ENCODE measurements at places on chromosomes 6 and 20.

DNA sequence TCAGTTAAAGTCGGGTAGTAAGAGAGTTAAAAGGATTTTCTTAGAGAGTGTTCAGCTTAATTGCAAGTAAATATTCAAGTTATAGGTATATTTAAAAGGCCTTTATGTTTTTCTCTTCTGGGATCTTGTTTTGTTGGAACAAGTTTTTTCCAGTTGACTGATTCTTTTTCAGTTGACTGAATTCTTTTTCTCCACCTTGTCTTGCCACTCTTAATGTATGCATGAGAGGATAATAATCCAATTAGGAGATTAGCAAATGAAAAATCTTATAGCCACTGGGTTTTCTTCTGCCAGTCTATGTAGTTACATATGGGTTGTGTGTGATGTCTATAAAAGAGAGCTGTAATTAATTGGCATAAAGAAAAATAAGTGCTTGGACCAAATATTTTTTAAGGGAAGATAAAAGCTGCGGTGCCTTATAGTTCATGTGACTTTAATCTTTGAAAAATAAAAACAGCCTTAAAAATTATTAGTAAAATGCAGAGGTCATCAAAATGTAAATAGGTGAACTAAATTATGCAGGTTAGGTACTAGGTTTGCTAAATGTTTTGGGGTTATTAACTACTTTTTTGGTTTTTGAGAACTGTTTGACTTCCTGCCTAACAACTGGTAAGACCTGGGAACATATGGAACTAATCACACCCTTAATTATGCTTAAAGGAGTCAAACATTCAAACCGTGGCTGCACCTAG lies 367.2 kb downstream of the HTR1B start:
- no peak for DNase-seq
- no peaks in the 10 kb centered on the region for H3K36me3 ChIP-seq
- no peaks in the 10 kb centered on the region for H3K4me1 ChIP-seq

DNA sequence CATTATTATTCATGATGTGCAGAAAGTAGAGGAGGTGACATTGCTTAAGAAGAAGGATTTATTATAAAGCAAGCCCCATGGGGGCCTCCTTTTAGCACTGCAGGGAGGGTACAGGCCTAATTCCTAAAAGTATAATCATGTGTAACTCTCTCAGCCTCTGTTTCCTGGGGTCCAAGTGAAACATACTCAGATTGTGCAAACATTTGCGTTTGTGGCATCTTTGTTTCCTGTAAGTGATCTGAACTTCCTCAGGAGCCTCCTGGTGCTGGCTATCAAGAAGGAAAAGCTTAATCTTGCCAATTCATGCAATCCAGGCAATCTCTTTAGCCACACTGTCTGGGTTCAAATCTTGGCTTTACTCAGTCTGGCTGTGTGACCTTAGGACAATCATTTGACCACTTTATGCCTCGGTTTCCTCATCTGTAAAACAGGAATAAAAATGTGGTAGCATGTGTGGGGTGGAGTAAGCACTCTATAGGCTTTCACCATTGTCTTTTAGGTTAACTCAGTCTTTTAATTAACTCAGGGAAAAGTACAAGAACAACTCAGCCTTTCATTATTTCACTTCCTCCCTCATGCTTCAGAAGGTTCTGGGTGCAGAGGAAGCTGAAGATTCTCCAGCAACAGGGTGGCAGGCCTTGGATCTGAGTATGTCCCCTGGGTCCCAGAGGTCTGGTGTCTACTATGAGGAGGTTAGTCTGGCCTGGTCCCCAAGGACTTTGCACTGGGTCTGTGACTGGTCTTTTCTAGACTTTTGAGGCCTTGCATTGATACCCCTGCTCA lies 831 bp upstream of the SIRPB2 start:
- H3K27me3 ChIP-seq: no peaks in the 10 kb centered on the region
- peaks cover 9% of the 10 kb centered on the region for H3K4me1 ChIP-seq
- H3K36me3 ChIP-seq: no peaks in the 10 kb centered on the region
- no peak overlapping the region for H3K4me3 ChIP-seq
- no peak for DNase-seq

- no peak for DNase-seq
- no peaks in the 10 kb centered on the region for H3K4me1 ChIP-seq
- H3K27me3 ChIP-seq: no peaks in the 10 kb centered on the region
- no peaks in the 10 kb centered on the region for H3K36me3 ChIP-seq
- peak overlapping the region; percentile 53 for H3K27ac ChIP-seq
Measured at GRCh38 chr20:8946036-8946940, 122.6 kb upstream of the PLCB4 start.

GRCh38 chr6:25889877-25890853 lies 16.1 kb upstream of the SLC17A3 start:
- H3K36me3 ChIP-seq: no peaks in the 10 kb centered on the region
- no peaks in the 10 kb centered on the region for H3K27me3 ChIP-seq
- no peaks in the 10 kb centered on the region for H3K4me1 ChIP-seq
- no peak for DNase-seq

DNA sequence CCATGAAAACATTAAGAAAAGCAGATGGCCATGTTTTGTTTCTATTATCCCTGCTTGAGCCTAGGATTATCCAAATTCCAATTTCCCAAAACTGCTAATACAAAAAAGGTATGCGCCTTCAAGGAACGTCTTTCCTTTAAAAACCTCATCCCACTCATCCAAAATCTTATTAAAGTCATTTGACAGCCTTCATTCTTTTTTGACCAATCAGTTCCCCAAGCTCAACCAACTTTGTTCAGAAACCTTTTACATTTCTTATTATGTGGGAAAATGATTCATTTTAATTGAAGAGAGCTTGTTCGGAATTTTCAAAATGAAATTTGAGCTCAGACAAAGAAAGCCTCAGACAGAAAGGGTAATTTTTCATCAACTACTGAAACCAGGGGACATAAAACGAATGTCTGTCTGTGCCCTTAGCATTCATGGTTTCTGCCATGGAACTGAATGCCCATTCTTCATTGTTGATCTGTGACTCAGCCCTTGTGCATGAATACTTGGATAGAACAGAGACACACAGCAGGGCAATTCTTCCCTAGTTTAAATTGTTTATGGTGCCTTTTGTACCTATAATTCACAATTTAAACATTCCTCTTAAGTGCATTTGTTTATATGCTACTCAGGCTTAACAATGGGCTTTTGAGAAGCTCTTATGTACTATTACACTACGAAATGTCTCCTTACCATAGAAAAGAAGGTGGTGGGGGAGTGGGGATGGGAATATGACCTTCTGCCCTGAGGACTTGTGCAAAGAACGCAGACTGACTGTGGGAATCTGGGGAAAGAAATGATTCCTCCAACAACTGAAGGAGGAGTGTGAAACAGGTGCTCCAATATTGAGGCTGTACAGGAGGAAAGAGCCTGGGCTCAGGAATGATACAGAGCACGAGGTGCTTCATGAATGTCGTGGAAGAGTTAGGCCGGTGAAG lies 49.8 kb upstream of the ERVFRD-1 start:
- H3K27ac ChIP-seq: no peak overlapping the region
- no peak overlapping the region for H3K4me3 ChIP-seq
- no peaks in the 10 kb centered on the region for H3K4me1 ChIP-seq

DNA sequence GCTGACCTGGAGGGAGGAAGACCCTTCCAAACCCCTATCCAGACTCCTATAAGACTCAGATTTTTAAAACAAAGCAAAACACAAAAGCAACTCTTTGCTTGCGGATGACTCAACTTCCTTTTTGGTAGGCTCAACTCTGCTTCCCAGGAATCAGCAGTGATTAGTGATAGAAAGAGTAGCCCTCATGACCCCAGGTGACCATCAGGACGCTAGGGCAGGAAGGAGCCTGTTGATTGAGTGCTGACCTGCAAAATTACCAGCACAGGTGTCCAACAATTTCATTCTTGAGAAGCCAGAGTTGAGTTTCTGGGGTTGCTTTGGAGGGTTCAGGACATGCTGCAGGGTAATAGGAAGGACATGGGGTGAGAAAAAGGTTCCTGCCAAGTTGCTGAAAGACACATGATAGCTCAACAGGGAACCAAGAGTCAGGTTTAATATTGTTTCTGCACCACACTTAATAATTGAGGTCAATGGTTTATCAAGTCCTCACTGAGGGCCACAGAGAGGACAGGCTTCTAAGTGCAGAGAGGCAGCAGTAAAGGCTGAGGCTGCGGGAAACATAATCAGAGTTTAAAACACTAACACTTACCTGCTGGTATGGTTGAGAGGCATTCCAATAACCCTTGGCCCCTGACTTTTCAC lies 67.4 kb upstream of the BMP2 start:
- no peak overlapping the region for H3K4me3 ChIP-seq
- peak overlapping the region; percentile 30 for H3K27ac ChIP-seq

All from esophagus squamous epithelium (tissue), 5 donors.